Naive thymus-derived CD4-positive, alpha-beta T cell (primary cell): ENCODE measurements at places on chromosomes 6 and 20.

GRCh38 chr6:18327626-18328025, 59.5 kb upstream of the RNF144B start:
- DNase-seq: no peak

GRCh38 chr6:110934381-110934898, 24.1 kb upstream of the GTF3C6 start:
- DNase-seq: no peak

DNA sequence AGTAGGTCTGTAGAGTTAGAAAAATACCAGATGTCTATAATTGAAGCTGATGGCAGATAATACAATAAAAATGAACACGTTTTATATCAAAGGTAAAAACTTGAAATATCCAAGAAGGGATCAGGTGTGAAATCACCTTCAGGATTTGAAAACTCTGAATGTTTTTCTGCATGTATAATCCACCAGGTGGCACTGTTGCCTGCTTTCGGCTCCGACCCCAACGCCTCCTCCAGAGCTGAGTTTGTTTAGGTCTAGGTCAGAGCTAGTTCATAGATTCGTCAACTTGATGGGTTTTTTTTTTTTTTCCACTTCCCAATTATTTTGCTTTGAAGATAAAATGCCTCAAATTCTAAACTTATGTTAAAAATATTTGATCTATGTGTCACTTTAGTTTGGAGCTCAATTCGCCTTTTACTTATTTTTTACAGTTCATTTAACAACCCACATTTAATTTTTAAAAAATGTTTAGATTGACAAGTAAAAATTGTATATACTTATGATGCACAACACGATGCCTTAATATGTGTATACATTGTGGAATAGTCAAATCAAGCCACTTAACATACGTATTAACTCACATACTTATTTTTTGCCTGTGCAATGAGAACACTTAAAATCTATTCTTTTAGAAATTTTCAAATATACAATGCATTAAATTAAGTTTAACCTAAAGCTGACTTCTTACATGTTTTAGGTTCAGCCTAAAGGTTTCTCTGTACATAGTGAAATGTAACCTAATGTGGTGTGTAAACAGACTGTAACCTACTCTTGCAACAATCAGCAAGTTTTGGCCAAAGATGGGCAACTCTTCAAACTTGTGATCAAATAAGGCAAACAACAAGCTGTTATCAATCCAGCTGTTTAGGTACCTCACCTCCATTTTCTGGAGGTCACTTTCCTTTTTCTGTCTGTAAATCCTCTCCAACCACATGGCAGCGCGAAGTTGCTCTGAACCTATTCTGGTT, 39.4 kb upstream of the ENPP4 start:
- peak; percentile 31 for DNase-seq

DNA sequence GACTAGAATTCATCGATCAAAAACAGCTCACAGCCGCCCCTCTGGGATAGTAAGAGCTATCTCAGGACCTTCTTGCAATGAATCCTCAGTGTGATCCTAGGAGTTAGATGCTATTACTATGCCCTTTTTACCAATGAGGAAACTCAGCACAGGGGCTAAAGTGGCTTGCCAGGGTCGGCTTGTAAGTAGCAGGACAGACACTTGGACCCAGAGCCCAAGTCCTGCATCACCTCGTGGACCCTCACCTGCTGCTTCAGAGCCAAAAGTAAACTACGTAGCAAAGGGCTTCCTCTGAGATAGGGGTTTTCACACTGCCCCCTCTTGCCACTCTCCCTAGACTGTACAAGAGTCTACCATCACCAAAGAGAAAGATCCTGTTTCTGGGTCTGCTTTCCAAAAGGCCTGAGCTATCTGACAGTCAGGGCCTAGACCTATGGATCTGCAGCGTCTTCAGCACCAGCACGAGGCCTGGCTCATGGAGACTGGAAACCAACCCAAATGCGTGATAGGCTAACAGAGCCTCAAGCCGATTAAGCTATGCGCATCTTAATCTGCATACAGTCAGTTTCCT, 172.3 kb downstream of the ANKRD60 start:
- DNase-seq: no peak

- DNase-seq: no peak
These were observed 20.5 kb downstream of the COL9A1 start for GRCh38 chr6:70282312-70282918.

DNA sequence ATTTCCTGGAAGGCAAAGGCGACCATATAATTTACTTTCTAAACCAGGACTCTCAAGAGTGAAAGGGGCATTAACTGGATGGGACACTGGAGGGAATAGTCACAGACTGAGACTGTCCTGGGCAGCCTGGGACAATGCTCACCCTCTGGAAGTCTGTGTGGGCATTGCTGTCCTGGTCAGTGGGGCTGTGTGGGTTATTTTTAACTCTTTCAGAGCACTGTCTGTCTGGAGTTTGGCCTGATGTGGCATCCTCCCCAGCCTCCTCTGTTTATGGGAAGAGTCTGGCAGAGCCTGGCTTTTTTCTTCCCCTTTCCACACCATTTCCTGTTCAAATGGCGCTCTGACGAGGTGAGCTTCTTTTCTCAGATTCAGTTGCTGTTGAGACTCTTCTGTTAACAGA, 11.7 kb downstream of the DAAM2 start:
- no peak for DNase-seq

GRCh38 chr6:151494235-151494935, 568 bp downstream of the CCDC170 start:
- DNase-seq: no peak

- no peak for DNase-seq
These were observed 71.8 kb downstream of the MTHFD1L start for GRCh38 chr6:150937132-150937906.
